Fibroblast of the conjunctiva (primary cell): ENCODE measurements at places on chromosomes 5 and 9.

GRCh38 chr5:124651663-124652513 lies 94.6 kb downstream of the ZNF608 start:
- DNase-seq, result peak; percentile 64

DNA sequence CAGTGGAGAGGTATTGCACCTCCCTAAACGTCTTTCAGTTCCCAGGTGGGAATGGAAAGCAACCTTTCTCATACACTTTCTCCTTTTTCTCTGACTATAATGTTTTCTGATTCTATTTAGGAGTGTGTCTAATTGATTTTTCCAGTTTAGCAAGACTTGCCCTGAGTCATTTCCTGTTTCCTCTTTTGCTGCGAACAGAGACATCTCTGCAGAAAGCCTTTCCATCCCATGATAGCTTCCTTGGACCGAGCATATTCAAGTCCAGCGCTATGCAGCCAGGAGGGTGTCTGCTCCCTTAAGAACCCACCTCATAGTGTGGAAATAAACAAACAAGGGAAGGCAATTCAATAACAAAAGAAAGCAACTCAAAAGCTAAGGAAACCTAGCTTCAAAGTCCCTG lies 60.0 kb upstream of the CDH6 start:
- no peak for DNase-seq

DNA sequence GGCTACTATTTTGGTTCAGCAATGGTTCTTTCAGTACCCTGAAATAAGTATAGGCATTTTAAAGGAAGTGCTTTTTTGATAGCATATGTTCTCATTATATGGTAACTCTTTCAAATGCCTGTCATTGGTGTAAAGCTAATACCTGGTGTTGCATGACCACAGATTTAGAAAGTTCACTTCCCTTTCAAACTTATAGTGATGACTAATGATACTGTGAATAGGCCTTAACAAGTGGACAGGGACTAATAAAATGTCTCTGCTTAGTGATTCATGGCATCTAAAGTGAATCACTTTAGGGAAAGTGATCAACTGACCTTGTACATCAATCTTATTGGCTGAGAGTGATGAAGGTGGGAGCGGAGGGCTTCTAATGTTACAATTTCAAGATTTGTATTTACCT lies 21.6 kb downstream of the MRPL22 start:
- no peak for DNase-seq

GRCh38 chr5:15643731-15644130 lies 143.8 kb downstream of the FBXL7 start:
- DNase-seq, result no peak

- DNase-seq, result no peak
These were observed 125.2 kb upstream of the CDH6 start for GRCh38 chr5:31068287-31068686.

DNA sequence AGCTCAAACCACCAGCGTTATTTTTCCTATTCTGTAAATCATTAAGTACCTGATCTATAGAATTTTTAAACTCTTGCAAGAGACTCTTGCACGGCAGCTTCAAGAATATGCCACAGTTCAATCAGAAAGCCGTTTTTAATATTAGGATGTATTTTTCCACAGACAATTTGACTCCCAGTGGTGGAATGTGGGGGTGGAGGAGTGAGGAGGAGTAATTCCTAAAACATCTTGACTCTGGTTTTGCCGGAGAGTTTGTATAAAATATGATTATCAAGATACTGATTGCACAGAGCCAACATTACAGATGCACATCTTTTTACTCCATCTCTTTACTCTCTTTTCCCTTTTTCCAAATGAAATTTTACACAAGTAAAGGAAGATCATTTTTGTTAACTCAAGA lies 288.3 kb downstream of the ENC1 start:
- no peak for DNase-seq

DNA sequence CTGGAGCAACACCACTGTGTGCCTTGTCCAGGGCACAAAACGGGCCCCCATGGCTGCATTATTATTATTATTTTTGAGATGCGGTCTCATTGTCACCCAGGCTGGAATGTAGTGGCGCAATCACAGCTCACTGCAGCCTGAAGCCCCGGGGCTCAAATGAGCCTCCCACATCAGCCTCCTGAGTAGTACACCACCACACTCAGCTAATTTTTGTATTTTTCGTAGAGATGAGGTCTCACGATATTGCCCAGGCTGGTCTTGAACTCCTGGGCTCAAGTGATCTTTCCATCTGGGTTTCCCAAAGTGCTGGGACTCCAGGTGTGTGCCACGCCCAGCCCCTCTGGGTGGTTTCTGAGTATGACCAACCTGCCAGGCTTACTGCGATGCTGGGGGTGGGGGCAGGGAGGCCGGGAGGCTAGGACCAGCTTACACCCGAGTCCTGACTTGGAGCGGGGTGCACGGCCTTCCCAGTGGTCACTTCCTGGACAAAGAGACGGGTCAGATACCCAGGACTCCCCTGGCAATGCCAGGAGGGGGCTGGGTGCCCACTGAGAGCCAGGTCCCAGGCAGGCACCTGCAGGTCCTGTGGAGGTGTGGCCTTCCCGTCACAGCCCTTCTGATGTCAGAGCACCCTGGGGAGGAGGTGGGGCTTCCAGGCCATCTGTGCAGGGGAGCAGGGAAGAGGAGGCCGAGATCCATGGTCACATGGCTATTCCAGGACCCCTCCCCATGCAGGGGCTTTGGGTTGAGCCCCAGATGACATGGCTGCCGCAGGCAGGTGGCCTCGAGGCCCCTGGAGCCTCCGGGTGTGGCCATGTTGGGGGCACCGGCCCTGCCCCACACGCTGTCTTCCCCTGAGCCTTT lies 8.3 kb upstream of the NRARP start:
- DNase-seq, result no peak

DNA sequence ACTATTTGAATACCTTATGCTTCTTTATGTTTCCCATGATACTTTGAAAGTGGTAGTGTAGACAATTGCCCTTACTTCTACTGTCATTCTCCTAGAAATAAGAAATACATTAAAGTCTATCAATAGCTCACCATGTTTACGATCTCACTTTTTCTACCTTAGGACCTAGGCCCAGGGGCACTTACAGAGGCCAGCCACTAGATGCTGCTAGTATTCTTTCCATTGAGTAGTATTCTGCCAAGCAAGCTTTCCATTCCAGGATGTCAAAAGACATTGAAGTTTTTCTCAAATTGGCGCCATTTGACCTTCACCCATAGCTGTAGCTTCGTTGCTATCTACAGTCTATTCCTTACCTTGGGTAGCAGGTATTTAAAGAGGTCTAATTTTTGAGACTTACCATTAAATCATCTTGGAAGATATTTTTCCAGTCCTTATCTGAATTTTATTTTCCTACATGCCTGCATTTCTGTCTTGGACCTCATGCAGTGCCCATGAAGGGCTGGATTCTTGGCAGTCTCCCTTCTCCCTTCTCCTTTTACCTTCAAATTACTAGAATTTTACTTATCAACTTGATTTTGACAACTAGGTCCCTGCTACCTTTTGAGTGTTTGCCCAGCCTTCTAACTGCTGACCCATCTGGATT lies 246.0 kb upstream of the NUDT12 start:
- DNase-seq, result peak; percentile 38

GRCh38 chr9:33466565-33467495 lies 6.9 kb downstream of the NOL6 start:
- no peak for DNase-seq

DNA sequence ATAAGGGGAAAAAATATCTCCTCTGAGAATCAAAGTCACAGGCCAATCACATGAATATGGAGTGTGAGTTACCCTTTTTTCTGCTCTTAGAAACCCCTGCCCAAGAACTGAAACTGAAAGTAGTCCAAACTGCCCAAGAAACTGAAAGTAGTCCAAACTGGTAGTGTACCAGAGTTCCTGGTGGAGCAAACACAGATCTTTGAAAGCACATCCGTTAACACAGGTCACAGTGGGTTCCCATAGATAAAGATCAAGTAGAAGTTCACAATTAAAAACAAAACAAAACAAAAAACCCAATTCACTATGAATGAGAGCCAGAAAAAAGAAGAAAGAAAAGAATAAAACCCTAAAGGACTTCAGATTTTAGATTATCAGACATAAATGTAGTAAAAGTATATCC lies 332.4 kb upstream of the EFNA5 start:
- peak; percentile 51 for DNase-seq

DNA sequence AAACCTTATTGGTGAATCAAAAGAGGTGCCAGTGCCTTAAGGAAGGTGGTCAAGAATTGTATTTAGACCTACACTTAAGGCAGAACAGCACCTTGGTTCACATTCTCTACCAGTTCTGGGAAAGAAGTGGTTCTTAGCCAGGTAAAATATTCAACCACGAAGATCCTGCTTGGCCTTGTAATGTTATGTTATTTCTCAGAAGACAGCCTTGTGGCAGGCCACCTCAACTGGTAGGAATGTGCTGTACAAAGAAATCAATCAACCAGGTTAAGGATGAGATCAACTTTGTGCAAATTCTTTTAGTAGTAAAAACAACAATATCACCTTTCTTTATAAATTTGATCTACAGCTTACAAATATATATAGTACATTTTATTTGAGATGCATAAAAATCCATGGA lies 246.8 kb downstream of the ARRDC3 start:
- DNase-seq, result no peak

DNA sequence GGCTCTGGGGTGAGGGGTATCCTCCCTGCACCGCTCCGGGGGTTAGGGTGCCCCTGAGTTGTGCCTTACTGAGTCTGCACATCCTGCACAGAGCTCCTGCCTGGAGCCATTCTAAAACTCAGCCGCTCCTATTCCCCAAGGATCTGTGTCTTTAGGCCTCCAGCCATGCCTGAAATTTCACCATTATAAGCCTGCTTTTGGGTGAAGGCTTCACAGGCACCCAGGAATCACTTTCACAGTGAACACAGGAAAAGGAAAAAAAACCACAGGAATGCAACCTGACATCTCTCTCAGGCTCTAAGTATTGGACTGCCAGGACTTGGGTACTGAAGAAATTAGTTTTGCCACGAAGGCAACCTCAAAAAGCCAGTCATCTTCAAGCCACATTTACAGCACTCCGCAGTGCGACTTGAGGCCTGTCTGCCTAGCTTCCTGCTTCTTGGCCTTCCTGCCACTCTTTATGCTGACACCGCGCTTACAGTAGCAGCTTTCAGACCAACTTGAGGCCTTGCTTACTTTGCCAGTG lies 30.9 kb downstream of the GALNT10 start:
- DNase-seq, result no peak

DNA sequence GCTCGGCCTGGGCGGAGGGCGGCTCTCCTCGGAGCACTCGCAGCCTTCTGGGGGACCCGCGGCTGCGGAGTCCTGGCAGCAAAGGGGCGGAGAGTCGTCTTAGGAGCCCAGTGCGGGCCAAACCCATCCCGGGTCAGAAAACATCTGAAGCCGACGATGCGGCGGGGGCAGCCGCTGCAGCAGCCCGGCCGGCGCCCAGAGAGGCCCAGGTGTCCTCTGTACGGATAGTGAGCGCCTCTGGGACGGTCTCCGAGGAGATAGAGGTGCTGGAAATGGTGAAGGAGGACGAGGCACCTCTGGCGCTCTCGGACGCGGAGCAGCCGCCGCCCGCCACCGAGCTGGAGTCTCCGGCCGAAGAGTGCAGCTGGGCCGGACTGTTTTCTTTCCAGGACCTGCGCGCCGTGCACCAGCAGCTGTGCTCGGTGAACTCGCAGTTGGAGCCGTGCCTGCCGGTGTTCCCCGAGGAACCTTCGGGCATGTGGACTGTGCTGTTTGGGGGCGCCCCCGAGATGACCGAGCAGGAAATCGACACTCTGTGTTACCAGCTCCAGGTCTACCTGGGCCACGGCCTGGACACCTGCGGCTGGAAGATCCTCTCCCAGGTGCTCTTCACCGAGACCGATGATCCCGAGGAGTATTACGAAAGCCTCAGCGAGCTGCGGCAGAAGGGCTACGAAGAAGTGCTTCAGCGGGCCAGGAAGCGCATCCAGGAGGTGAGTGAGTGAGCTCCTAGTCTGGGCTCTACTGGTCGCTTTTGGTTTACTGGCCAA lies 1.2 kb downstream of the JMY start:
- no peak for DNase-seq

GRCh38 chr5:128341056-128341455 lies 197.0 kb downstream of the FBN2 start:
- peak; percentile 9 for DNase-seq

GRCh38 chr5:9545992-9546851 lies at the start of gene SEMA5A:
SEMA5A (minus strand) TSS chr5:9546075; CDS start chr5:9379946, 166,129 bp downstream.
- DNase-seq, result peak; percentile 31

DNA sequence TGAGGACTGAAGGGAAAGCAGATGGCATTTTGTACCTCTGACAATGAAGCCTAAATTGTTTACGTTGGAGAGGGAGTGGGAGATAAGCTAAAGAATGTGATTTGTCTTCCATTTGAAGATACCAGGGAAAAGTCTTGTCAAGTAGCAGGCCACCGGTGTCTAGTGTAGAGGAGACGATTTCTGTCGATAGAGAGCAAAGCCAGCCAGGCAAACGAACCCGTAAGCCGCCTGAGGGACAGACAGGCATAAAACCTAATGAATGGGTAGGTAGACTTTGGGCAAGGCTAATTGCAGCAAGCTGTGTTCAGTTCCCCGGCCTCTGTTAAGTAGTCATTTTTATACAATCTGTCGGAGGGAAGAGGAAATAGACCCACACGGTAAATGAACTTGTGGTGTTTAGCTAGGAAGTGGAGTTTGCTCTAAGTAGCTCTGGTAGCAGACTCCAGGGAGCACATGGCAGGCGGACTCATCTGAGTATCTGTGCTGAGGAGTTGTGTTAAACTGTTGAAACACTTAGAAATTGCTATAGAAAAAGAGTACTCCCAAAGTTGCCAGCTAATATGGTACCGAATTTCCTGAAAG lies 28.8 kb downstream of the SMARCA2 start:
- DNase-seq, result no peak

DNA sequence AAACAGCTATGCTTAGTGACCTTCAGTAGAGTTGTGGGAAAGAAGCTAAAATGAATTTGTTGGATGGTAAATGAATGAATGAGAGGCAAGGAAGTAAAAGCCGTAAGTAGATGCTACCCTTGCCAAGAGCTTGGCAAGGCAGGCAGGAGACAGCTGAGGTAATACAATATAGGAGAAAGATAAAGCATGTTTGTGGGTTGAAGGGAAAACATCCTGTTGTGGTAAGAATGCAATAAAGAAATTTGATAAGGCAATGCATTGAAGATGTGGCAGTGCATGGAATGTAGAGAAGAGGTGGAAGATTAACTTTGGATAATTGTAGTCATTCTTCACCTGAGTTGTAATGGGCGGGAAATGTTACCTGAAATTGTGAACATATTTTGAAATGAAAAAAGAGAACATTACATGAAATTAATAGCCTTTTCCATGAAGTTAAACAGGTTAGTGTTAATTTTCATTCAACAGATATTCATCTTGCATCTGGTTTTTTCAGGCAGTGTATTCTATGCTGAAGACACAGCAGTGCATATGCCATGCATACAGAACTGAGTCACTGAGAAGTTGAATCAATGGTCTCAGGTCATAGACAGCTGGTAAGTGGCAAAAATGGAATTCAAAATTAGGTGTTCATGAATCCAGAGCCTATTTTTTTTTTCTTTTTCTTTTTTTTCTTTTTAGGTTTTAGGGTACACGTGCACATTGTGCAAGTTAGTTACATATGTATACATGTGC lies 43.4 kb upstream of the SPINK5 start:
- no peak for DNase-seq

DNA sequence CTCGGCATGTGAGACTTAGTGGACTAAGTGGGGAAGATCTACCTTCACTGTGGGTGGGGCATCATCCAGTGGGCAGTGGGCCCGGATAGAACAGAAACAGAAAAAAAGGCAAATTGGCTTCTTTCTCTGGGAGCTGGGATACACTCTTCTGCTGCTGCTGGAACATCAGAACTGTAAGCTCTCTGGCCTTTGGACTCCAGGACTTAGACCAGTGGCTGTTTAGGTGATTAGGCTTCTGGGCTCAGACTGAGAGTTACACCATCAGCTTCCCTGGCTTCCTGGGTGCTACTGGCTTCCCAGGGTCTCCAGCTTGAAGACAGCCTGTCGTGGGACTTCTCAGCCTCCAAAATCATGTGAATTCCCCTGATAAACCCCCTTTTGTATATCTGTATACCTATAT lies 122.7 kb upstream of the SLC28A3 start:
- no peak for DNase-seq
